ENCODE measurements at places on chromosomes 4 and X. TPM values are rescaled to one million over a fixed set of nuclear protein-coding genes. Genes with fewer than 3 reads are reported as not detected.

PTTG2 gene
- polyA plus RNA-seq: not detected

CXCL11 gene
- not detected for polyA plus RNA-seq

CTAG1A gene
- not detected for polyA plus RNA-seq

PDZD4 gene
- polyA plus RNA-seq: 2.1 TPM

VGLL1 gene
- 2.1 TPM for polyA plus RNA-seq

F8A3 gene
- polyA plus RNA-seq: 8.4 TPM

MAGEC2 gene
- polyA plus RNA-seq: not detected

INTS6L gene
- polyA plus RNA-seq: 4.0 TPM

ARMCX5 gene
- 13.0 TPM for polyA plus RNA-seq

GC gene
- not detected for polyA plus RNA-seq

MEPE gene
- not detected for polyA plus RNA-seq

BEX5 gene
- 252 TPM for polyA plus RNA-seq

HTATSF1 gene
- polyA plus RNA-seq: 56.2 TPM
